ENCODE measurements at places on chromosomes 11 and 22.
A peak's percentile ranks its signal among the peaks of the same experiment; 100 is the strongest.

GRCh38 chr22:26629988-26630761 is 8.4 kb downstream of the CRYBA4 start:
- DNase-seq, result no peak

- no peak for DNase-seq
Observed at GRCh38 chr11:43833657-43834073, 47.0 kb upstream of the ALKBH3 start.

DNA sequence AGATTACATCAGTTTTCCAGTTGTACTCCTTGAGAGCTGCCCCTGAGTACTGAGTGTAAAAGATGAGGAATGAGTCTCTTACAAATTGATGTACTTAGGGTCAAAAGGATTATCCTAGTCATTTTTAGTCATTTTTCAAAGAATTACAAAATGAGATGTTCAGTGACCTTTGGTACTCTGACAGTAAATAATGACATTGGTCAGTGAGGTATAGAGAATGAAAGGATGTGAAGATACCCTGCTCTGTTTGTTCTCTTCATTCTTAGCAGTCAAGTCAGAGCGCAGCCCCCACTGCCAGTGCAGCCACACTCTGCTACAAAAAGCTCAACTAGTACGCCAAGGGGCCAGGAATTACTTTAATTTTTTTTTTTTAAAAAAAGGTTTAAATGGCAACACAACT is 4.1 kb upstream of the ESAM start:
- DNase-seq, result no peak

DNA sequence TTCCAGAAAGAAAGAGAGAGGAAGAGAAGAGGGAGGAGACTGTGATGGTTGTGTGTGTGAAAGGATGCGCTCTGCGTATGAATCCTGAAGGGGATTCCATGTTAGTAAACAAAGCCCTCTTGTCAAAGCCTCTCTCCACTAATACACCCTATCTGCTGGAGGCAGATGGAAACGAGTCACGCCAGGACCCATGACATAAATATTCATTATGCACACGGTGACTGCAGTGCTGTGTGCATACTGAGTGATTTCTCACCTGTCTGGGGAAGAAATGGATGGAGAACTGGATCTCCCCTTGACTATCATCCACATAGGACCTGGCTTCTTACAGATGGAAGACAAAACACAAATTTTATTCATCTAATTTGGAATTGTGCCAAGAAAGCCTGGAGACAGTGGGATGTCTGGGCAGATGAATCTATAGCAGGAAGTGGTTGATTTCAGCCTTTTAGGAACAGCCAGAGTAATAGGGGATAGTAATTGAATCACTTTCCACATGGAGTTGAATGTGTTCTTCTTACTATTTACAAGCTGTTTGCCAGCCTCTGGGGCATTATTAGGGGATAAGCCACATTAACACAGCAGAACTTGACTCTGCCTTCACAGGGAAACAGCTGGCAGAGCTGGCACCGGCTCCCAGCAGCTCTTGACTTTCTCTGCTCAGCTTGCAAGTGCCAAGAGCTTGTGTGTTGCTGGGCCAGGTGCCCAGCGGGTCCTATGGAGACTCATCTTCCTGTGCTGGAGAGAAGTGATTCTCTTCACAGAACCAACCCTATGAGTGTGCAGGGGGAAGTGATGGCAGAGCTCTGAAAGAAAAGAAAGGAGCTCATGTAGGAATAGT is 9.0 kb downstream of the MTNR1B start:
- no peak for DNase-seq

DNA sequence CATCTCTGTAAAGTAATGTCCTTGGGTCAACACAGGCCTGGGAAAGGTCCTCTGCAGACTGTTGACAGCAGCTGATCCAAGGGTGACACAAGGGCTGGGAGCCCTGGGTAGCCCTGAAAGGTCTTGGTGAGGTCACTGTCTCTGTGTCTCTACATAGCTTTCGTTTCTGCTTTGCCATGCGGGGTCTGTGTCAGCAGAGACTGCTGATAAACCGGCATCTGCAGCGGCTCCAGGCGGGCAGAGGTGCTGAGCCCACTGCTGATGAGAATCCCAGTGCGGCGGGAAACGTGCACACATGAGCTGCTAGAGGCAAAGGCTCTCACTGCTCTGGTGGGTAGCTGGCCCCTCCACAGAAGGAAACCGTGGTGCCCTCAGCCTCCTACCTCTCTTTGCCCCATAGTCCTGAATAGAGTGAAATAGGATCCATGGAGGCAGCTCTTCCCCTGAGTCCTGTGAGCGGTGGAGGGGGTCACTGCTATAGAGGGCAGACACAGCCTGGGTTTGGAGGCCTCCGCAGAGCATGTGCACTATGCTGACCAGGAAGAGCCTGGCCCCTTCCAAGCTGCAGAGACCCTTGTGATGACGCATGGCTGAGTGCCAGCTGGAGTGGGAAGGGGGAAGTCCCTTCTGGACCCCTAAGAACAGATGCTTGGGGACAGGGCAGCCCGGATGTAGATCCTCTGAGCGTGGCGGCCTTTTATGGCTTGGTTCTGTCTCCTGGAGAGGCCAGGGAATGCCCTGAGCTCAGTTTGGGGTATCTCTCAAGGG is 17.8 kb upstream of the ST3GAL4 start:
- DNase-seq, result no peak

- DNase-seq, result no peak
Observed at GRCh38 chr11:68255526-68255925, 16.2 kb downstream of the C11orf24 start.

DNA sequence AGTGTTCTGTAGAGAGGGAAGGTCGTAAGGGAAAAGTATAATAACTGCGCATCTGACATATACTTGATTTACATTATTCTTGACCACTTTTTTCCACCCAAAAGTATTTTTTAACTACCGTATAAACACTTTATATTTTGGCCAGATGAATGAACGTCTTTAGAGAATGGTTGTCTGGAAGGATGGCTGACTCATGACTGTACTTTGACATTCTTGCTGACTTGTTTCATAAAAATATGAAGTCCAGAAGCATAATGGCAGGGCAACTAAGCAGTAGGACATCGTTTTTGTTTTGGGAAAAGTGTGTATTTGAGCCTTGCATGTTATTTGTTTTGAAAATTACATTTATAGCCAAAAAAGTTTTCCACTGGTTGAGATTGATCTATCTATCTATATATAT is 110.0 kb downstream of the OSBP2 start:
- no peak for DNase-seq

DNA sequence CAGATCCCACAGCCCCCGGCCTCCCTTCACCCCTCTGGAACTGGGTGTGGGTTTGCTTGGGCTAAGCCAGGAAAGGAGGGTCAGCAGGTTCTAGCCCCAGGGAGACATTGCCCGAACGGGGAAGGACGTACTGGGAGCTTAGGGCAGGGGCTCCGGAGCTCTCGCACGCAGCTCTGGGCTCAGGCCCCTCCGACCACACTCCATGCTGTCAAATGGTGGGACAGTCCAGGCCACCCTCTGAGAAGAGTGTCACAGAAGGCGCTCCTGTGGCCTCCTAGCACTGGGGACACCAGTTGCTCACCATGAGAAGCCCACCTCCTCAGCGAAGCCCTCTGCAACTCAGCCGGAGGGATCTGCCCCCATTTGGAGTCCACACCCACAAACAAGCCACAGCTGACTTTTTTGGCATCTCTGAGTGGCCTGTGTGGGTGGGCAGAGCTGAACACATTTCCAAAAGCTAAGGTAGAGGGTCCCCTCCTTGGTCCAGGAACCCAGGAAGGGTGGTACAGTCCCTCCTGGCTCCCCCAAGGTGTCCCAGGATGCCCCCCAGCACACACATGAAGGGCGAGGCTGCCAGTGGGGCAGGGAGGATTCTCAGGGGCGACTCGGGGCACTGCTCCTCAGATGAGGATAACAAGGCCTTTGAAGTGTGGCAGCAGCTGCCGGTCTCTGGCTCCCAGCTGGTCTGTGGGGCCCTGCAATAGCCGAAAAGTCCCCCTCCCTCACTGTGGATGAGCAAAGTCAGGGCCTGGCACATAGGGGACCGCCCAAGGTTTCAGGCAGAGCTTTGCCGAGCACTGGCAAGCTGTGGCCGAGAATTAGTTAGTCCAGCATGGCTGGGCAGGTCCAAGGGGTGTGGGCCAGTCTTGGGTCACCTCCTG is 13.0 kb upstream of the TEF start:
- DNase-seq, result no peak

- DNase-seq, result peak; percentile 86
Observed at GRCh38 chr11:75474878-75475766, 42.1 kb upstream of the KLHL35 start.

DNA sequence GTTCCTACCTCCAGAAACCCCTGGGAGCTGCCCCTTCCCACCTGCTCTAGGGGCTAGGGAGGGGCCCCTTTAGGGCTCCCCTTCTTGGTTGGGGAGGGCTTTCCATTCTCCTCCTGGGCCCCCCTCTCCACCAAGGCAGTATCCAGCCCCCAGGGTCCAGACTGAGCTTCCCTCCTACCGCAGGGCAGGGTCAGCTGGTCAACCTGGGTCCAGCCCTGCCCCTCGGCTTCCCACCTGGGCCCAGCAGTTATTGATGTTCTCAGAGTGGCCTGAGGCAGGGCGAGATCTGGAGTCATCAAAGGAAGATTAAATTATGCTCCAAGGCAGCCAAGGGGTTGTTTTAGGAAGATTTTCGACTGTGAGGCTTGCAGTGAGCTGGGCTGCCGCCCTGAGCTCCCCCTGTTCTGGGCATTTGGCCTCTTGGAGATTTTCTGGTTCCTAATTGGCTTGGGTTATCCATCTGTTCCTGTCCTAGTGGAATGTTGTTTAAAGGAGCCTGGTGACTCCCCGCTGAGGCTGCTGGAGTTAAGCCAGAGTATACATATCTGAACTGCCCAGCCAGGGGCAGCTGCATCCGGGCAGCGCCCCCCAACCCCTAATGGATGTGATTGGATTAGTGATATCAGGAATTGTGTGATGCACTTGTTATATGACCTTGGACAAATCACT is 1.8 kb upstream of the SLC22A8 start:
- no peak for DNase-seq

- DNase-seq, result peak; percentile 27
Observed at GRCh38 chr11:74442636-74443035, 24.7 kb downstream of the KCNE3 start.

GRCh38 chr11:6354651-6355485 is 34.6 kb upstream of the CAVIN3 start:
- no peak for DNase-seq

GRCh38 chr11:12248330-12248729 is 129.0 kb upstream of the PARVA start:
- no peak for DNase-seq

DNA sequence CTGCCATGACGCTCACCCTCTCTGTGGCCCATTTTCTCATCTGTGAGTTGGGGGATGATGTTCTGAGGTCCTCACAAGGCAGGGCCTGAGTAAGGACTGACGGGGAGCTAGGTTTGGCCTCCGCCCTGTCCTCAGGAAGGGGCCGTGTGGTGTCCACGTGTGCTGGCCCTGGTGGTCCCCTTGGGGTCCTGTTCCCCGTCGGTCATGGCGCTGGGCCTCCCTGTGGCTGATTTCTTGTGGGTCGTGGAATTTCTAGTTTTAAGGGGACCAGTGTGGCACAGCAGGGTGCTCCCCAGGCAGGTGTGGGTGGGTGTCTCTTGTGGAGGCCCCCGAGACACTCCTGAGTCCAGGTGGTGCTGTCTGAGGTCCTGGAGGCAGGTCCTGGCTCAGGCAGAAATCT is 5.9 kb downstream of the LINC01488 start:
- no peak for DNase-seq

DNA sequence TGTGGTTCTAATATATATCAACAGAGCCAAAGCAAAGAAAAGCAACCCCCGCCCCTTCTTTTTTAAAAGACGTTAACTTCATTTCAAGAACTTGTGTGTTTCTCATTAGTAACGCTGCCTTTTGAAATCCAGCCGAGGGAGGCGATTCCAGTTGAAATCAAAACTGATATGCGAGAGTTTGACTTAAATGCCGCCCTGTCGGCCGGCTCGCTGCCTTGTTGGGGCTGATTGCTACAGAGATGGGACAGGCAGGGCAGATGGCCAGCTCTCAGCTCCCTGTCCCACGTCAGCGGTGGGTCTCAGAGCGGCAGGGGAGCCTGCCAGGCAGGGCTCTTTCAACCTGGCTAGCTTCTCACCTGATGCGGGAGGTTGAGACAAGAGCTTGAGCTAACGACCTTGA is 51.9 kb upstream of the ALX4 start:
- no peak for DNase-seq

DNA sequence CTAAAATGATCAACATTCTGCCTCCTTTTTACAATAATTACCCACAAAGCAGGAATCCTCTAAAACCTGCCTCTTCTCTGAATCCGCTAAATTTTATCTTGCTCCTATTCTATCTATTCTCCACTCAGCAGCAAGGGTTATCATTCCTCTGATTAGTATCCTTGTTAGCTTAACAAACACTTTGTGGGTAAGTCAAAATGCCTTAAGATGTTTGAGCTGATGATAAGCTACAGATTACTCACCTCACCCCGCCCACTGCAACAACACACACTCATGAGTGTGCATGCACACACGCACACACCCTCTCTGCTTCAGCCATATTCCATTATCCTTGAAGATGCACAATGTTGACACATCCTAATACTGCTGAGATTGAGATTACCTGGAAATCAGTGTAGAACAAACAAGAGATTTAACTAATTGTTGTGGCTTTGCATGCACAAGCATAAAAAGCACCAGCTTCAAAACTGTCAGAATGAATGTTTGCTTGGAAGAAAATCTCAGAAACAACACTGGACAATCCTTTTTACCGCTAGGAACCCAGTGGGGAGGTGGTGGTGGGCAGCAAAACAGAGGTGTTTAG is 130.9 kb downstream of the BBOX1 start:
- DNase-seq, result no peak

DNA sequence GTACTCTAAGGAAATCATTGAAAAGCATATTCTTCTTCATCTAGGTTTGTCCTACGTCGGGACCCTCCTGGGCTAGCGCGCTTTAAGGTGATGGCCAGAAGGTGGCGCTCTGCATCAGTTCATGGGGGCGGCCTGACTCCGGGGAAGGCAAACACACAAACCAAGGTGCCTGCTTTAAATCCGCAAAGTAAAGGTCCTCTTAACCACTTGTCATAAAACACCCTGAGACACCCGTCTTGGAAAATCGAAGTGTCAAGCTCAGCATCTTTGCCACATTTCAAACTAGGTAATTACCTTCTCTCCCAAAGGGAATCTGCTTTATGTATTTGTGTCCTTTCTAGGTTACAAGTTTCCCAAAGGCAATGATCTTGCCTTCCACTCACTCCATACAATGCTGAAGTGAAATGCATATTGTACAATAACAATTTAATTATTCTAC is 33.9 kb downstream of the LMO2 start:
- peak; percentile 93 for DNase-seq

- DNase-seq, result no peak
Observed at GRCh38 chr11:119619665-119620064, 109.3 kb downstream of the NECTIN1 start.
